ENCODE measurements at places on chromosomes 7 and 10.

- DNase-seq = peak; percentile 12
Observed at GRCh38 chr7:74002474-74003017, 25.4 kb upstream of the ELN start.

DNA sequence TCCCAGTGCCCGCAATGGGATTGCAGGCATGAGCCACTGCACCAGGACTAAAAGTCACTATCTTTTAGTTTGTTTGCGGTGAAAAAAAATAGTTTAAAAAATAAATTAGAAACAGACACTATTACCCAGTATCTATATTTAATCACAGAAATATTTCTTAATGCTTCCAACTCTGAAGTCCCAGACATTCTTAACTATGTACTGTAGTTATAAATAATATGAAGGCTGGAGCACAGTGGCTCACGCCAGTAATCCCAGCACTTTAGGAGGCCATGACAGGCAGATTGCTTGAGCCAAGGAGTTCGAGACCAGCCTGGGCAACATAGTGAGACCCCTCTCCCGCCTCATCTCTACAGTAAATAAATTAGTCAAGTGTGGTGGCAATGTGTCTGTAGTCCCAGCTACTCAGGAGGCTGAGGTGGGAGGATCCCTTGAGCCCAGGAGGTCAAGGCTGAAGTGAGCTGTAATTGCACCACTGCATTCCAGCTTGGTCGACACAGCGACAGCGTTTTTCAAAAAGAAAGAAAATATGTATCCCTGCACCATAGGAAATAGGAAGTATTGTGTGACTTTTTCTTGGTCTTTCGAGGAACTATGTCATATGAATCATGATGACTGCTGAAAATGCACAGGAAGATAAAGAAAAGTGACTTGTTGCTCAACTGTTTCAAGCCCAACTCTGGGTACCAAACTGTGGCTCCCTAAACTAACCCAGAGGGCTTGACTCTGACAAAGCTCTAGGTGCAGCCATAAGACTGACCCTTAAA, 74.9 kb upstream of the STEAP1B start:
- DNase-seq = no peak

DNA sequence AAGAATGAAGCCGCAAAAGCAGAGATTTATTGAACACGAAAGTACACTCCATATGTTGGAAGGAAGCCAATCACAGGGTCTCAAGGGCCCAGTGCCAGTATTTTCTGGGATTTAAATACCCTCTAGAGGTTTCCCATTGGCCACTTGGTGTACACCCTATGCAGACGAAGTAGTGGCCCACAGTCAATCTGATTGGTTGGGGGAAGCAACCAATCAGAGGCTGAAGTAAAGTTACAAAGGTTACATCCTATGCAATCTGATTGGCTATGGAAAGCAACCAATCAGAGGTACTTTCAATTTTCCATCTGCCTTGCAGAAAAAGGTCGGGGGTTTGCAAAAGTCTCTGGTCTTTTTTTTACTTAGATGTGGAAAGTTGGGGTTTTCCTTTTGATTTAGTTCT, 481.3 kb upstream of the NRP1 start:
- no peak for DNase-seq

GRCh38 chr7:123797673-123798531, 47.1 kb upstream of the HYAL4 start:
- no peak for DNase-seq

DNA sequence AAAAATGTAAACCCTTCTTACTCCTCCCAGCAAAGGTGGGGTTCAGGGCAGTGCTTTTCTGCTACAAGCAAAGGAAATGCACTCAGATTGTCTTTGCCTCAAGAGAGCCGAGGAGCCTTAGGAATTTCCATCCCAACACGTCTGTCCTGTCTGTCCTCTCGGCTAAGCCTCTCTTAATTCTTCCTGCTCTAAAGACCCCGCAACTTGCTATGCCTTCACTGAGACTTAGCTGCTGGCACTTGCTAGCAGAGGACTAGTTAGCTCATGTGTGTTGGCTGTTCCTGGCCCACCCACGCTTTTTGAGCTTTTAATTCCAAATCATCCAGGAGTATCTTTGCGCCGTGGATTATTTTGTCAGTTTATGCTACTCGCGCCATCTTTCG, 481 bp upstream of the NPM3 start:
- DNase-seq = no peak

- DNase-seq = no peak
Observed at GRCh38 chr10:27815846-27816245, 70.2 kb upstream of the MKX start.

- DNase-seq = no peak
Observed at GRCh38 chr7:55055479-55055878, 36.7 kb downstream of the EGFR start.

DNA sequence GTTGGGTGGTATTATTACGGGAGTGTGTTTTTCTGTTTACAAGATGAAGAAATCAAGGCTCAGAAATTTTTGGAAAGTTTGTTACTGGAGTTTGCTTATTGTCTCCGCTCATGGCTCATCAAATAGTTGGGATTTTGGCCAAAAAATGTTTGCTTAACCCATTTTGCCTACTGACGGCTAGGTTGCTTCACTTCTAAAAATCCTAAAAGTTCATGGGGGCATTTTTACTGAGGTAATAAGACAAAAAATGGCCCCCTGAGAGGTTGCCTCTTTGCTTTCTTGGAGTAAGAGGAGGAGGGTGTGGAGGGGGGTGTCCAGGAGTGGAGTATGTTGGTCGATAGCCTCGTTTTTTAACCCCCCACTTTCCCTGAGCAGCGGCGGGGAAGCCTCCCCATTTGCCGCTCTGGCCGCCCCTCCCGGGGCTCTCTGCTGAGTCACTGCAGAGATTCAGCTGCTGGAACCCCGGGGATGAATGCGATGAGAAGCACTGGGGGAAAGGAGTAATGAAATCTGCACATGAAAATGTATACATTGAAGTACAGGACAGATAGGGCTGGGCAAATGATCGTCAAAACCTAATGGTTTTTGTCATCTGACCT, 1.5 kb downstream of the MEST start:
- DNase-seq = no peak

DNA sequence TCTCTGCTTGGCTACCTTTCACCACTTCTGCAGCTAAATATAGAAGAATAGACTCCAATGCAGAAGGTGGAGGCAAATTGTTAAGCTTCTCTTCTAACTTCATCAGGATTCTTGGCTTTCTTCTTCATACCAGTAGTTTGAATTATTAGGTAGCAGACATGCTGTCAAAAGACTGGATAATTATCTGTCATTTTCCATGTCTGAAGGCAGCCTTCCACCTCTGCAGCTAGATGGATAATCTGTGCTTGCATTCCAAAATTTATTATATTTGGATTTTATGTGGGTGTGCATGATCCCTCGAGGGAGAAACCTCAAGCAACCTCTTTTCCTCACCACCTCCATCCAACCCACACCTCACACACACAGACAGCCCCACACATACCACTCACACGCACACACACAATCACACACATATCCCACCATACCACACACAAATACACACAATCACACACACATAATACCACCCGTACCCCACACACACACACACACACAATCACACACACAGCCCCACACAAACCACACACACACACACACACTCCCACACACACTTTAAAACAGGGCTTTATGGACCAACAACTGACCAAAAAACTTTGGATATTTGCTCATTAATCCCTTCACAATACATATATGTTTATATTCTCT, 145.0 kb downstream of the C7orf25 start:
- no peak for DNase-seq

DNA sequence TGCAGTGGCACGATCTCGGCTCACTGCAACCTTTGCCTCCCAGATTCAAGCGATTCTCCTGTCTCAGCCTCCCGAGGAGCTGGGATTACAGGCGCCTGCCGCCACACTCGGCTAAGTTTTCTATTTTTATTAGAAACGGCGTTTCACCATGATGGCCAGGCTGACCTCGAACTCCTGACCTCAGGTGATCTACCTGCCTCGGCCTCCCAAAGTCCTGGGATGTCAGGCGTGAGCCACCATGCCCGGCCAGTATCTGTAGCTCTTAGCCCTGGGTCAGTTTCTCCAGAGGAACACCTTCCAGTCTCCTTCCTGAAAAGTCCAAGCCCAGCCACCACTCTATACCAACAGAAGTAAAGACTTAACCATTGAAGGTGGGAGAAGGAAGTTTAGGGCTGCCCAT, 15.2 kb upstream of the ZKSCAN1 start:
- DNase-seq = no peak

- peak; percentile 26 for DNase-seq
Observed at GRCh38 chr10:96720422-96721206, at the start of gene PIK3AP1. PIK3AP1 (minus strand) TSS chr10:96720514; CDS start chr10:96720394, 120 bp downstream.

GRCh38 chr10:62511656-62512055, 137.5 kb downstream of the ZNF365 start:
- DNase-seq = no peak
